ENCODE measurements at places on chromosomes 12 and 14.

GRCh38 chr12:130194154-130194553 is 31.9 kb downstream of the FZD10 start:
- no peak for DNase-seq

DNA sequence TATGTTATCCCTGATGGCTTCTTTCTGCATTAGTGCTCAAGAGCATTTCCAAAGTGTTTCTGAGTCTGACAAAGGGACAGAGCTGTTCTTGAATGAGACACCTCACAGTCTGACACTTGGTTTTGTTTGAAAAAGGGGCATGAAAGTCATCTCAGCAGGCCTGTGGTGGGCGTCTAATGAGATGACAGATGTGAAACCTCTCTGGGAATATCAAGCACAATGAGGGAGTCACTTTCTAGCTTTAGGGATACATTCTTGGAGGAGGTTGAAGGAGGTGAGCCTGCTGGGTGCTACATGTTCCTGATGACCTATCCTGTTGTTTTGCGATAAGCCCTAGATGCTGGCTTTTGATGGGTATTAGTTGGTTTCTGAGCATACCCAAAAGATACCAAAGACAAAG is 290.5 kb downstream of the NUAK1 start:
- no peak for DNase-seq

DNA sequence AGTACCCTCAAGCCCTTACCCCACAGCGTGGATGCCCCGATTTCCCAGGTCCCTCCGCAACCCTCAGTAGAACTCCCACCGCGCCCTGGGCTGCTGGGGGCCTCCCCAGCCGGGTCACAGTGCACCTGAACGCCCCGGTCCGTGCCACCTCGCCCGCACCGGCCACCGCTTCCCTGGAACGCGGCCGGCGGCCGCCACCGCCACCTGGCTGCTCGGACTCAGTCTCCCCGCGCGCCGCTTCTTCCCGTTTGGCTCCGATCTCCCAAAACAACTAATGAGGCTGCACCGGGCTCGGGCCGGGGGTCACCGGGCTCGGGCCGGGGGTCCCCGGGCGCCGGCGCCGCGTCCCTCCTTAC is 1.0 kb downstream of the ITPK1 start:
- no peak for DNase-seq

DNA sequence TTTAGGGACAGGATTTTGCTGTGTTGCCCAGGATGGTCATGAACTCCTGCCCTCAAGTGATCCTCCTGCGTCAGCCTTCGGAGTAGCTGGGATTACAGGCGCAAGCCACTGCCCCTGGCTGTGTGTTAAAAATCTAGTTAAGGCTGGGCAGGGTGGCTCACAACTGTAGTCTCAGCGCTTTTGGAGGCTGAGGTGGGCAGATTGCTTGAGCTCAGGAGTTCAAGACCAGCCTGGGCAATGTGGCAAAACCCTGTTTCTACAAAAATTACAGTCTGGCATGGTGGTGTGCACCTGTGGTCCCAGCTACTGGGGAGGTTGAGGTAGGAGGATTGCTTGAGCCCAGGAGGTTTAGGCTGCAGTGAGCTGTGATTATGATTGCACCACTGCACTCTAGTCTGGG is 9.2 kb downstream of the DDIT3 start:
- DNase-seq, result no peak

GRCh38 chr12:108766294-108766693 is 35.0 kb upstream of the CORO1C start:
- DNase-seq, result no peak

- DNase-seq, result peak; percentile 62
These were observed 2.1 kb downstream of the DDN start for GRCh38 chr12:48996794-48997718.

- no peak for DNase-seq
These were observed 5.6 kb downstream of the RIC8B start for GRCh38 chr12:106780010-106780631.

GRCh38 chr14:92471919-92472318 is 41.7 kb upstream of the RIN3 start:
- DNase-seq, result no peak

GRCh38 chr12:117514016-117514415 is 152.6 kb upstream of the NOS1 start:
- DNase-seq, result no peak

DNA sequence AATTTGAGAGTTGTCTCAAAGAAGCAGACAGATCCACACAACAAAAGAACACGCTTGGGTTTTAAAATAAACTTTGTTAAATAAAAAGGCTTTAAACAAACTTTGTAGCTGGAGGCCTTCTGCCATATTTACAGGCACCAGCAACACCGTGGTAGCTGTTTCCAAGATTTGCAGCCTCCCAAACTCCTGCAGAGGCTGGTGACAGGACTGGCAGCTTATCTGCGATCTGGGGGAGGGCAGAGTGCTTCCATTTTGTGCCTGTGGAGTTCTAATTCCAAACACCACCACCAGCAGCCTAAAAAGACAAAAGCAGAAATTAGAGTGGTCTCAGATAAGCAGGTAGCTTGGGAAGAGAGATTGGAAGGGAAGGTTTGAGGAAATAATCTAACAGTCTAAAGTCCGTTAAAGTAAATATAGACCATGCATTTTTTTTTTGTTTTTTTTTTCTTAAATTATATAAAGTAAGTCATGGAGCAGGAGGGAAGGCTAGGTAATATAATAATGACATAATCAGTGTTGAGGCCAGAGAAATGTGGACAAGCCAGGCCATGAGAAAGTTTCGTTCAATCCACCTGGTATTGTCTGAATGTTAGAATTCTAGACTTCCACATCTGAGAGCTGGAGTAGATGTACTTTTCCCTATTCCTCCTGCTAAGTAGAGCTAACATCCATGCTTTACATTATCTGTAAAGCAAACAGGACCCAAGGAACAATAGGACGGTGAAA is 69.6 kb upstream of the TMEM132D start:
- no peak for DNase-seq

GRCh38 chr12:90515199-90516175 is 439.5 kb downstream of the CCER1 start:
- DNase-seq, result no peak

- DNase-seq, result no peak
These were observed 39.0 kb upstream of the ITPR2 start for GRCh38 chr12:26871985-26872384.

- DNase-seq, result no peak
These were observed 80.9 kb downstream of the SYNE2 start for GRCh38 chr14:63933711-63934110.

DNA sequence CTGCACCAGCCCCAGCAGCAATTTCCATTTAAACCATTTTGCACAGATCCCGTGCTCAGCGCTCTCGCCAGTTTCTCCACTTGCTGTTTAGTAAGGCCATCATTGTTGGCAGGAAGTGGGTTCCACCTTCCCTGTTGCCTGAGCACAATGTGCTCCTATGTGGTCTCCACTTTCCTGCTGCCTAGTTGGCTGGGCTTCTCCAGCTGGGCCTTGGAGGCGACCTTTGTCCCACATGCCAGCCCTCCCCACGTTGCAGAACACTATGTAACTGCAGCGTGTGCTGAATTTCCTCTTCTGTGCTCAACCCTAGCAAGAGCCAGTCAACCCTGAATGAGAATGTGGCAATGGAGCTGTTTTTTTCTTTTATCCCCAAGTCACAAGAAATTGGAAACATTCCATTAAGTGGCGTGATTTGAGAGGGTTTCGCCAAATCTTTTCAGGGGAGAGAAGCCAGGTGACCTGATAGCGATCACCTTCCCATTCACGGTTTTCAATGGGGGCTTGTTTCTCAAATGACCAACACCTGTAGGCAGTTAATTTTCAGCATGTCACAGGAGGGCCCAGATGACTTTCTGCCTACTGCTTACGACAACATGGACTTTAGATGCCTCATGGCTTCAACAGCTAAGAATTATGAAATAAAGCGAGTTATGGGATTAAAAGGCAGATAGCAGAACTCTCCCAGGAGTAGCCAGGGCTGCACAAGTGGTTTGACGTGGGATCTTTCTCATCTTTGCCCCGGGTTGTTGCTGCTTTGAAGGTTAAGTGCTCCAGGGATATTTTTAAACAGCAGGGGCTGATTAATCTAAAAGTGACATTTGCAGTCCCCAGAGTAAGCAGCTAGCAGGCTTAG is at the start of gene ACACB:
ACACB (plus strand) TSS at position 830 of the 853 bp plus-strand sequence. CDS start 22,819 bp downstream, outside the sequence.
- DNase-seq, result peak; percentile 44

DNA sequence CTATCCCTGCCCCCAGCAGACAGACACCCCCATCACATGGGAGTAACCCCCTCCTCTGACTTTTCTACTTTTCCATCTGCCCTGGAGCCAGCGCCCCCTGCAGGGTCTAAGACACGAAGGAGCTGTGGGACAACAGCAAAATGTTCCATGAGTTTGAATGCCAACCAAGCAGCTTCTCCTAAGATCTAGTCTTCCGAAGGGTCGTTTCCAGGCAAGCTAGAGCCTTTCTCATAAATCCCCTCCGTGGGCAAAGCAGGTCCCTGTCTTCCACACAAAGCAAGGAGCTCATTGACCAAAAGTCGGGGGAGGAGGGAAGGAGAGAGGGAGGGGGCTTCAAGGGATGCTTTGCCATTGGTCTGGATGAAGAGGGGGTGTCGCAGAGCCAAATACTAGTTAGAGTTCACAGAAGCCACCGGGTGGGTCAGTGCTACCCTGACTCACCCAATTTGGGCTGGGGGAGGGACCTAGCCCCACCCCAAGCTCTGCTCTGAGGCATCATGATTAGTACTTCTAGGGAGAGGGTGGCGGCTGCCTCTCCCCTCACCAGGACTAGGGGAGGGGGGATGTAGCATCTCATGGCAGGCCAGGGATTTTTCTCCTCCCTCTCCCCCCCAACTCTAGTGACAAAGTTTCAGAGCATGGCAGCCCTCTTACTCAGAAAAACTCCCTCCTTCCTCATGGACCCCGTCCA is 1.6 kb downstream of the MSI1 start:
- no peak for DNase-seq

- no peak for DNase-seq
These were observed 181.8 kb upstream of the MYL2 start for GRCh38 chr12:111102102-111102739.

DNA sequence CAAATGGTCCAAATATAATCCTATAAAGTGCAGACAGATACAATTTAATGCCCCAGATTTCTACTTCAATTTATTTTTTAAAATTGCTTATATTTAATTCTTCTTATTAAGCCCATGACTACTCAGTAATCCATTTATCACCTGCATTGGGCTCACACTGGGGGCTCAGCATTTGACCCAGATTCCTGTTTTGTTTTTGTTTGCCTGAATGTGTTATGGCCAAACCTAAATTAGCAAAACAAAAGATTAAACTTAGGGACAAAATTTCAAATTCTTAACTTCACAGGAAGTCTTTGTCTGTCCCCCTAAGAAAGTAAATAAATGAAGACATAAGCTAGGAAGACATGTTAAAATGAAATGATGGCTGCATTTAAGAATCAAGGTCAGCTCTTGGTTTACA is 322.3 kb downstream of the RMST start:
- DNase-seq, result no peak

DNA sequence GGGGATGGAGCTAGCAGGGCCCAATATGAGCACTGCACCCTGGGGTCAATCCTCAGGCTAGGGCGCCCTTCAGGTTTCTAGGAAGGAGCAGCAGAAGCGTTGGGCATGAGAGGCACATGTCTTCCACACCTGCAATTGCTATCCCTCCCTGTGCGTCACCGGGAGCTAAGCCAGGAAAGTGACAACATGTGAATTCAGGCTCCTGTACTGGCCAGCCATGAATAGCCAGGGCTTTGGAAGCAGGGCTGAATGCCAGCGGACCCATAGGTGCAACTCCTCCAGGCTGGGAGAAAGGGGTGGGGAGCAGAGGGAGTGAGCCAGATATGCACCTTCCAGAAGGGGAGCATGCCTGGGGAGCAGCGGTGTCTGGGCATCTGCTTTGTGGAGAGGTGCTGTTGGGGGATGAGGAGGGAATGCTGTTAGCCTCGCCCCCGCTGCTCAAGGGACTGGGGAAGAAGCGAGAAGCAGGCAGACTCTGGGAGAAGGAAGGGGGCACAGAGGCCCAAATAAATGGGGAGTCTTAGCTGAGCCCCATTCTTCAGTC is 6.1 kb downstream of the HOXC5 start:
- DNase-seq, result no peak

DNA sequence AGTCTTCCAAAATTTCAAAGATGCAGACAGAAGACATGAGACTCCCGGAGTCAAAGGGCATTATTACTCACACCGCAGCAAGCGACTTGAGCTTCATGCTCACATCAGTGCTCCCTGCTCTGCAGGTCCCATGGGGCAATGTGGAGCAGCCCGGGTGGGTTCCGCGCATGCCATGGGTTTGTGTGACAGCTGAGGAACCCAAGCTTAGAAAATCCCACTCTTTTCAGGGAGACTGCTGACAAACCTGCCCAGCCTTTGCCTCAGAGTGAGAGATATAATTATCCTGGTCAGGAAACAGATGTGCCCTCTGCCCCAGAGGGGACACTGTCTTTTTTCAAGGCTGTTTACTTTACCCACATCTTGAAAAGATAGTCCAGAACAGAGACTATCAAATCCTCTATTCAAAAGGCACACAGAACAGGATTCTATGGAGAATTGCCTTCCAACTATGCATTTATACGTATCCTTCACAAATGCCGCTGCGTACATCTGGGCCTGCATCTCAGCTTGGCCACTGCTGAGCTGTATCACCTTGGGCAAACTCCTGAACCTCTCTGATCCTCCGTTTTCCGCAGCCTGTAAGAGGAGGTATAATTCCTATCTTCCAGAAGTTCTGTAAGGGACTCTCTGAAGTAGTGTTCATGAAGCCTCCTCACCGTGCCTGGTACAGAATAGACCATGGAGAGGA is 16.0 kb downstream of the C14orf132 start:
- no peak for DNase-seq

GRCh38 chr14:23364164-23365035 is 572 bp downstream of the EFS start:
- no peak for DNase-seq

DNA sequence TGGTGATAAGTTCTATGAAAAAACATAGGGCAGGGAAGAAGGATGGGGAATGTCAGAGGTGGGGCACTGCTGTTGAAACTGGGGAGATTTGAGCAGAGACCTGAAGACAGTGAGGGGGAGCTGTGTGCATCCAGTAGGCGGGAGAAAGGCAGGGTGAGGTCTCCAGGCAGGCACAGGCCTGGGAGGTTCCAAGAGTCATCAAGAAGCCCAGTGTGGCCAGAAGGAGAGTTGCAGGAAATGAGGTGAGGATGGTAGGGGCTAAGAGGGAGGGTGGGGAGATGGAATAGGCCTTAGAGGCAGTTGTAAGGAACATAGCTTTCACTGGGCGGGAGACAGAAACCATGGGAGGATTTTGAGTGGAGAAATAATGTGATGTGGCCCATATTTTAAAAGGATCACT is 341.8 kb downstream of the GLT1D1 start:
- DNase-seq, result no peak

GRCh38 chr12:96219700-96220206 is 25.6 kb downstream of the ELK3 start:
- no peak for DNase-seq

- DNase-seq, result no peak
These were observed 118.3 kb upstream of the TMTC1 start for GRCh38 chr12:29902043-29902442.

GRCh38 chr12:124036657-124037109 is 63.7 kb downstream of the ZNF664 start:
- peak; percentile 20 for DNase-seq

GRCh38 chr14:99649219-99649618 is 4.3 kb downstream of the HHIPL1 start:
- no peak for DNase-seq
